ENCODE measurements at places on chromosomes 16 and 17. TPM values are rescaled to one million over a fixed set of nuclear protein-coding genes. Genes with fewer than 3 reads are reported as not detected.

The TSPAN10 gene
- total RNA-seq, result not detected

DNA sequence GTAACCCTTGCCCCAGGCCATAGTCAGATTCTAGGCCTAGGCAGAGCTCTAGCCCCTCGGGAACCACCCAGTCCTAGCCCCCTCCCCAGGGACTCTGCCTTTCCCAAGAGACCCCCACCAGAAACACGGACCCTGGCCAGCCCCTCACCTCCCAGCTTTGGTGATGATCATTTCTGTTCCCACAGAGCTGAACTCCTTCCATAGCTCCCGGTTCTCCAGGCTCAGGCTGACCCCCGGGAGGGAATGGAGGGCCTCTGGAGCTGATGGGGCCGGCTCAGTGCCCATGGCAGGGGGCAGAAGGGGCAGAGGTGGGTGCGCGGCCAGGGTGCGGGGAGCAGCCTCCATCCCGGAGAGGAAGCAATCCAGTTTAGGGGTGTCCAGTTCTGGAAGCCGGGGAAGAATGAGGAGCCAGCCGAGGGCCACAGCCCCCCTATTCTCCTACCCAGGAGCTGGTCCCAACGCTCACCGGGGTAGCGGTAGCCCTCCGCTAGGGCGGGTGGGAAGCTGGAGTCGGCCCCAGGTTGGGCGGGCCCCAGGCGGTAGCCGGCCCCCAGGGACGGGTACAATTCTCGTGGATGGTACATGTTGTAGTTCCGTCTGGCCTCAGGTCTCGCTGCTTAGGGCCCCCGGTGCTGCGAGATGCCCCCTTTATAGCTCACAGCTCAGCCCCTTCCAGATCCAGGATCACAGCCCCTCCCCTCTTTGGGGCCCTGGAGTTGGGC, 953 bp downstream of the TBX6 start:
- no peak for DNase-seq
- peak overlapping the region; percentile 56 for H3K4me3 ChIP-seq
- peaks cover 21% of the 10 kb centered on the region for H3K36me3 ChIP-seq
- H3K27ac ChIP-seq, result peak overlapping the region; percentile 93
- H3K27me3 ChIP-seq, result no peaks in the 10 kb centered on the region
- peaks cover 57% of the 10 kb centered on the region for H3K4me1 ChIP-seq

DNA sequence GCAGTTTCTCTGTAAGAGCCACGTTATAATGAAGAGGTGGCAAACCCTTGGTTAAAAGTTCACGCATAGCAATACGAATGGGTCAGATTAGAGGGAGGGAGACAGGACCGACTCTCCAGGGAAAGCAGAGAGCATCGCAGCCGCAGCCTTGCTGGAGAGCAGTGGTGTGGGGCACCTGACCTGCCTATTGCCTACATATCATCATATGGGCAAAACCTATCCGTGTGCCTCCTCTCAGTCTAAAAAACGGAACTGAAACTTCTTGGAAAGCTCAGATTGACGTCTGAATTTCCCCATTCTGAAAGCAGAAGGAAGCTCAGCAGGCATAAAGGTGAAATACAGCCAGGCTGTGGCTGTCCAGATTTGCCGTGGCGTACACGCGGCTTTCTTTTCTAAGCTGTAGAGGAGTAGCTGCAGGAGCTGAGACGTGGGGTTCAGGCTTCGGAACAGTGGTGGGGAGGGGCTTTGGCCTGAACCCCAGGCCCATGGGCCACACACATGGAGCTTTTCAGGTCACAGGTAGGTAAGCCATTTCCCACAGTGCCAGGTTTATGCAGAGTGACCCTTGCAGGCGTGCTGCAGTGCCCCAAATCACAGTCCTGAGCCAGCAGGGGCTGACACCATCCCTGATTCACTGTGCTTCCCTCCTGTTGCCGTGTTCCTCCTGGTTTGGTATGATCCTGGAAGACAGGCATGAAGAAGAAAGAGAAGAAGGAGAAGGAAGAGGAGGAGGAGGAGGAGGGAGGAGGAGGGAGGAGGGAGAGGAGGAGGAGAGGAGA, 41.6 kb upstream of the TNRC6C start:
- DNase-seq, result no peak
- no peaks in the 10 kb centered on the region for H3K36me3 ChIP-seq
- H3K27ac ChIP-seq, result no peak overlapping the region

DNA sequence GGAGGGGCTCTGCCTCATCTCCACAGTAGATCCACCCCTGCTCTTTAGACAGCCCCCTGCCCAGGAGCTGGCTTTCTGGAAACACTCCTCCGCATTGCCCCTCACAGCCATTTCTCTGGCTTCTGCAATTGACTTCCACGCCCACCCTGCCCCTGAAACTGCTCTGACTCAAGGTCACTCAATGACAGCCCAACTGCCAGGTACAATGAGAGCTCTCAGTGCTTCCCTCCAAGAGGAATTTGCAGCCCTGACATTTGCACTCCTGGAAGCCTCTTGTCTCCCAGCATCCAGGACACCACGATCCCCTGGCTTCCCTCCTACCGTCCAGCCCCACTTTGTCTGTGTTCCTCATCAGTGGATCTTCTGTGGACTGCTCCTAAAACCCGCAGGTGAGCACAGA, 421.5 kb downstream of the SOX9 start:
- H3K27me3 ChIP-seq, result no peaks in the 10 kb centered on the region
- peaks cover 12% of the 10 kb centered on the region for H3K4me1 ChIP-seq
- no peaks in the 10 kb centered on the region for H3K36me3 ChIP-seq
- H3K4me3 ChIP-seq, result no peak overlapping the region
- no peak overlapping the region for H3K27ac ChIP-seq

DNA sequence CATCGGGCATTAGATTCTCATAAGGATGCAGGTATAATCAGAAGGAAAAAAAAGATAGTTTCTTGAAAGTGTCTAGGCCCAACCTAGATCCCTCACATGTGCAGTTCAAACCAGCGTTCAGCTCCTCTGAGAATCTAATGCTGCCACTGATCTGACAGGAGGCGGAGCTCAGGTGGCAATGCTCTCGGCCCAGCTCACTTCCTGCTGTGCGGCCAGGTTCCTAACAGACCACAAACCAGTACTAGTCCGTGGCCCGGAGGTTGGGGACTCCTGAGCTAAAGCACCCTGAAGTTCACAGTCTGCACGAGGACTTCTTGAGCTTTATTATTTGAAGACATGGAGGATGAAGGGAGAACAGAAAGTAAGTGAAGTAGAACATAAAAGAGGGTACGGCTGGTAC, 16.8 kb downstream of the SMCR8 start:
- DNase-seq, result no peak
- H3K27me3 ChIP-seq, result no peaks in the 10 kb centered on the region
- no peak overlapping the region for H3K27ac ChIP-seq
- no peaks in the 10 kb centered on the region for H3K4me1 ChIP-seq
- peaks cover 35% of the 10 kb centered on the region for H3K36me3 ChIP-seq
- H3K4me3 ChIP-seq, result no peak overlapping the region

The WDR45B gene
- total RNA-seq, result 57.3 TPM

DNA sequence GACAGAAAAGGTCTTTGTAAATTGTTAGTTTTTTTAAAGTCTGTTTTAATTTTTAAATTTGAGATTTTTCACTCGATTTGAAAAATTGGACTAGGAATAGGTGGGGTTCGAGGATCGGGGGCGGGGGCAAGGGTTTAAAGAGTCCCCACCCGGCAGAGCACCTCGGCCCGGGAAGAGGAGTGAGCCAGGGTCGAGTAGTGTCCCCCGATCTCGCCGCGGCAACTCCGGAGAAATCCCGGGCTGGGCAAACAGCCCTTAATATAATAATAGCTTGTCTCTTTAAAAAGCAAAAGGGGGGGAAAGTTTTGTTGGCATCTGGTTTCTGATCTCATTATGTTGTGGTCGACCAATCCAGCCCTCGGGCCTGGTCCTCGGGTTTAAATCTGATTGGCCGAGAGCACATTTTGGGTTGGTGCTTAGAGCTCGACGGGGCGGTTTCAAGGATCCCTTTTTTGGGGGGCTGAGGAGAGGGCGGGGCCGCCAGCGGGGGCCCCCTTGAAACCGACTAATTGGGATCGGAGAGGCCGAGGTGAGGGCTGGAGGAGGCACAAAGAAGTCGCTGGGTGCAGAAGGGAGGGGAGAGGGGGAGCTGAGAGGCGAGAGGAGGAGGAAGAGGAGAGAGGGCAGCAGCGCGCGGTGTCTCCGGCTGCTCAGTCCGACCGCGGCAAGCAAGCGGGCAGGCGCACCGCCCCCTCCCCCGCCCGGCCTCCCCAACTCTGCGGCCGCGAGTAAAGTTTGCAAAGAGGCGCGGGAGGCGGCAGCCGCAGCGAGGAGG, at the start of gene FZD2:
Gene FZD2 (plus strand): TSS at position 653 of the 775 bp plus-strand sequence. CDS start 205 bp downstream, outside the sequence.
- peak within 1 kb of the TSS; percentile 56 for H3K4me3 ChIP-seq
- peak; percentile 98 for DNase-seq
- H3K27ac ChIP-seq, result peak within 1 kb of the TSS; percentile 83
- peaks cover 15% of the 10 kb centered on the region for H3K27me3 ChIP-seq

- no peaks in the 10 kb centered on the region for H3K36me3 ChIP-seq
- H3K27me3 ChIP-seq, result no peaks in the 10 kb centered on the region
- DNase-seq, result peak; percentile 26
- H3K27ac ChIP-seq, result no peak overlapping the region
Measured at GRCh38 chr17:14755002-14755401, 454.1 kb downstream of the HS3ST3B1 start.

DNA sequence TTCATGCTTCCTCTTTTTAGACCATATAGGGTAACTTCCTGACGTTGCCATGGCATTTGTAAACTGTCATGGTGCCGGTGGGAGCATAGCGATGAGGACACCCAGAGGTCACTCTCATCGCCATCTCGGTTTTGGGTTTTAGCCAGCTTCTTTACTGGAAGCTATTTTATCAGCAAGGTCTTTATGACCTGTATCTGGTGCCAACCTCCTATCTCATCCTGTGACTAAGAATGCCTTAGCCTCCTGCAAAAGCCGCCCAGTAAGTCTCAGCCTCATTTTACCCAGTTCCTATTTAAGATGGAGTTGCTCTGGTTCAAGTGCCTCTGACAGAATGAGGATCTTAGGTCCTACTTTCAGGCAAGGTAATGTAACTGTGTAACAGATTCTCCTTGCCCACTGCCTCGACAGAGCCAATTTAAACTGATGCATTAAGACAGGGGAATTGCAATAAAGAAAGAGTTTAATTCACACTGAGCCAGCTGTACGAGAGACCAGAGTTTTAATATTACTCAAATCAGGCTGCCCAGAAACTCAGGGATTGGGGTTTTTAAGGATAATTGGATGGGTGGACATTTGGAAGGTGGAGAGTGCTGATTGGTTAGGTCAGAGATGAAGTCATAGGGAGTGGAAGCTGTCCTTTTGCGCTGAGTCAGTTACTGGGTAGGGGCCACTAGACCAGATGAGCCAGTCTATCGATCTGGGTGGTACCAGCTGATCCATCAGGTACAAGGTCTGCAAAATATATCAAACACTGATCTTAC, 59.9 kb upstream of the ATF7IP2 start:
- H3K4me3 ChIP-seq, result no peak overlapping the region
- H3K4me1 ChIP-seq, result no peaks in the 10 kb centered on the region
- H3K27me3 ChIP-seq, result no peaks in the 10 kb centered on the region
- DNase-seq, result no peak
- H3K36me3 ChIP-seq, result no peaks in the 10 kb centered on the region
- no peak overlapping the region for H3K27ac ChIP-seq

DNA sequence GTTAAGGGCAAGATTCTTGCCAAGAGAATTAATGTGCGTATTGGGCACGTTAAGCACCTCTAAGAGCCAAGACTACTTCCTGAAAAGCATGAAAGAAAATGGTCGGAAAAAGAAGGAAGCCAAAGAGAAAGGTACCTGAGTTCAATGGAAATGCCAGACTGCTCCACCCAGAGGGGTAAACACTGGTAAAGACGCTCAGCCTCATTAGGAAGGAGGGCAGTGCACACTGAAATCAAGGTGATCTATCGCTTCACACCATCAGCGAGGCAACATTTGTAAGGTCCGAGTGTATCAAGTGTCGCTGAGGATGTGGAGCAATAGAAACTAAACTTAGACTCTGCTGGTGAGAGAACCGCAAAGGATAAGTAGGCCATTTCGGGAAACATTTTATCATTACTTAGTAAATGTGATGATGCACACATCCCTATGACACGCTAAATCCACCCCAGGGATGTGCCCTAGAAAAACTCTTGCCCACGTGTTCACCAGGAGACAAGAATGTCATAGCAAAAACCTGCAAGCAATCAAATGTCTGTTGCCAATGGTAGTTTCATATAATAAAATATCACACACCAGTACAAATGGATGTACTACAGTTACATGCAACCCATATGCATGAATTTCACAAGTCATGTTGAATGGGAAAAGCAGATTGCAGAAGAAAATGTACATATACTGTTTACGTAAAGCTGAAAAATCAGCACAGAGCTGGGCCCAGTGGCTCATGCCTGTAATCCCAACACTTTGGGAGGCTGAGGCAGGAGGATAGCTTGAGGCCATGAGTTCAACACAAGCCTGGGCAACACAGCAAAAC, 23.6 kb downstream of the CNTROB start:
- H3K27me3 ChIP-seq, result no peaks in the 10 kb centered on the region
- no peak for DNase-seq
- peaks cover 15% of the 10 kb centered on the region for H3K4me1 ChIP-seq
- no peak overlapping the region for H3K4me3 ChIP-seq

The KRTAP9-8 gene
- not detected for total RNA-seq

The ARSG gene
- total RNA-seq, result 4.9 TPM

GRCh38 chr17:28957277-28957991, 6.1 kb upstream of the PHF12 start:
- H3K4me3 ChIP-seq, result no peak overlapping the region
- H3K36me3 ChIP-seq, result no peaks in the 10 kb centered on the region
- peaks cover 12% of the 10 kb centered on the region for H3K4me1 ChIP-seq
- H3K27ac ChIP-seq, result no peak overlapping the region
- H3K27me3 ChIP-seq, result no peaks in the 10 kb centered on the region

DNA sequence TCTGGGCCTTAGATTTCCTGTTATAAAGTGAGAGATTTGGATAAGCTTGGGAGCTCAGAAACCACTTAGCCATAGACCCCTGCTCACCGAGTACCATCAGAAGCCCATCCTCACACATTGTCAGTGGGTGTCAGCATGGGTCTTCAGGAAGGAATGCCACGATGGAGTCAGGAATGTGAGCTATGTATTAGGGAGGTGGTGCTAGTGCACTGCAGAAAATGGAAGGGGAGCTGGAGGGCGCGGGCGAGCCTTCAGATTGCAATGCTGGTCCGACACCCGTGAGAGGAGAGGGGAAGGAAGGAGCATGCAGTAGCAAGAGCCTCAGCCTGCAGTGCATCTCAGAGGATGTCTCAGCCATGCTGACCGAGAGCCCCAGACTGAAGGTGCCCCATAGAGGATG, 294.5 kb downstream of the FOXL1 start:
- H3K27me3 ChIP-seq, result peaks cover 4% of the 10 kb centered on the region
- no peak overlapping the region for H3K27ac ChIP-seq
- no peaks in the 10 kb centered on the region for H3K4me1 ChIP-seq
- no peak overlapping the region for H3K4me3 ChIP-seq
- no peak for DNase-seq

DNA sequence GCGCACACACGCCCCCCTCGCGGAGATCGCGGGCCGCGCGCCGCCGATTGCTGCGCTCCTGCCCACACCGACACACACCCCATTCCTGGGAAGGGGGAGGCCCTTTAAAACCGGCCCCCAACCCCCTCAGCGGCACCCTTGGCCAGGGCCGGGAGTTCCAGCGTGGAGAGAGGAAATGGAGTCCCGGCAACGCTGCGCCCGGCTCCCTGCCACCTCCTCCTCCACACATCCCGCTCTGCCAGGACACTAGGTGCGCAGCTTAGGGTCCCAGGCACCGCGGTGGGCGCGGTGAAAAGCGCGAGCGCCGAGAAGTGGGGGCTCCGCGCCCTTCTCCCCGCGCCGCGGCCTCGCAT, 397 bp downstream of the CDC42EP4 start:
- H3K27me3 ChIP-seq, result peaks cover 9% of the 10 kb centered on the region
- H3K4me3 ChIP-seq, result peak overlapping the region; percentile 98
- H3K36me3 ChIP-seq, result no peaks in the 10 kb centered on the region

GRCh38 chr16:73610160-73610559, 562.2 kb upstream of the ZFHX3 start:
- H3K27me3 ChIP-seq, result peaks cover 39% of the 10 kb centered on the region
- no peaks in the 10 kb centered on the region for H3K4me1 ChIP-seq
- H3K36me3 ChIP-seq, result no peaks in the 10 kb centered on the region
- no peak for DNase-seq

The SBK1 gene
- 0.78 TPM for total RNA-seq

Measured in esophagus muscularis mucosa (tissue), 4 donors.